Breast epithelium (tissue), 4 donors: ENCODE measurements at places on chromosomes 3 and 15. TPM values are rescaled to one million over a fixed set of nuclear protein-coding genes. Genes with fewer than 3 reads are reported as not detected.

- DNase-seq = no peak
- no peaks in the 10 kb centered on the region for H3K36me3 ChIP-seq
- H3K27me3 ChIP-seq = no peaks in the 10 kb centered on the region
- H3K27ac ChIP-seq = no peak overlapping the region
Observed at GRCh38 chr3:28188686-28189085, 52.7 kb upstream of the CMC1 start.

DNA sequence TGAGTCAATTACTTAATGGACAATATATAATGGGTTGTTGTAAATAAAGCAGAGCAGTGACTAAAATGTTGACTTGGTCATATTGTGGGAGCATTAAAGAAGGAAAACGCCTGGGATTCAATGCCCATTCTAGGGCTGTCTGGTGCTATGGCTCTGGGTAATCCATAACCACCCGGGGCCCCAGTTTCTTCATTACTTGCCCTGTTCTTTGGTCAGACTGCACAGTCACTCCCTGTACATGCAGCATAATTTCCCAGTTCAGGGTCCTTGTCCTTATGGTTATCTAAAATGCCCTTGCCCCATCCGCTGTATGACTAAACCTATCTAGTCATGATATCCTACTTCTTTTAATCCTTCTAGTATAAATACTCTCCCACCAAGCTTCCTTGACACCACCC is 27.5 kb upstream of the DENND4A start:
- no peak overlapping the region for H3K4me3 ChIP-seq
- H3K36me3 ChIP-seq = no peaks in the 10 kb centered on the region
- H3K27ac ChIP-seq = no peak overlapping the region
- H3K4me1 ChIP-seq = no peaks in the 10 kb centered on the region
- H3K27me3 ChIP-seq = no peaks in the 10 kb centered on the region

DNA sequence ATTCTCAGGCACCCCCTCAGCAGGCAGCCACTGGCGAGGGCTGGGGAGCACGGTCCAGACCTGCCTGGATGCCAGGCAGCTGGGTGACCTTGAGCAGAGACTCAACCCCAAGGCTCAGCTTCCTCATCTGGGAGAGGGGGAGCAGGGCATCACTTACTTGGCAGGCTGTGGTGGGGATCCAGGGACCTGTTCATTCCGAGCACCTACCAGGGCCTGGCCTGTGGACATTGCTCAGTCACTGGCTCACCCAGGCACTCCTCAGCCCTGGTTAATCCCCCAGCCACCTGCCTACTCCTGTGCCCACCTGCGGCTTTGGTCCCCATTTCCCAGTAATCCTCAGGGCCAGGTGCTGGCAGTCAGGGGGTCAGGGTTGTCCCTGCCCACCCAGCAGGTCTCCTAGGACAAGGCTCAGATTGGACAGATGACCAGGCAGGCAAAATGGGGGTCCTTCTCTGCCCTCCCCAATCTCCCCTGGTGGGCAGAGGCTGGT is 9.3 kb upstream of the RPL29 start:
- H3K27ac ChIP-seq = peak overlapping the region; percentile 70
- H3K27me3 ChIP-seq = no peaks in the 10 kb centered on the region
- H3K4me1 ChIP-seq = peaks cover 7% of the 10 kb centered on the region
- no peaks in the 10 kb centered on the region for H3K36me3 ChIP-seq
- no peak overlapping the region for H3K4me3 ChIP-seq

GRCh38 chr3:142888481-142889211 is at the start of gene PCOLCE2:
Gene PCOLCE2, minus strand, starts transcription at chr3:142889083. Its CDS starts 187 bp downstream, at chr3:142888896.
- peaks cover 7% of the 10 kb centered on the region for H3K4me1 ChIP-seq
- peak within 1 kb of the TSS; percentile 68 for H3K4me3 ChIP-seq
- no peaks in the 10 kb centered on the region for H3K36me3 ChIP-seq
- DNase-seq = no peak

DNA sequence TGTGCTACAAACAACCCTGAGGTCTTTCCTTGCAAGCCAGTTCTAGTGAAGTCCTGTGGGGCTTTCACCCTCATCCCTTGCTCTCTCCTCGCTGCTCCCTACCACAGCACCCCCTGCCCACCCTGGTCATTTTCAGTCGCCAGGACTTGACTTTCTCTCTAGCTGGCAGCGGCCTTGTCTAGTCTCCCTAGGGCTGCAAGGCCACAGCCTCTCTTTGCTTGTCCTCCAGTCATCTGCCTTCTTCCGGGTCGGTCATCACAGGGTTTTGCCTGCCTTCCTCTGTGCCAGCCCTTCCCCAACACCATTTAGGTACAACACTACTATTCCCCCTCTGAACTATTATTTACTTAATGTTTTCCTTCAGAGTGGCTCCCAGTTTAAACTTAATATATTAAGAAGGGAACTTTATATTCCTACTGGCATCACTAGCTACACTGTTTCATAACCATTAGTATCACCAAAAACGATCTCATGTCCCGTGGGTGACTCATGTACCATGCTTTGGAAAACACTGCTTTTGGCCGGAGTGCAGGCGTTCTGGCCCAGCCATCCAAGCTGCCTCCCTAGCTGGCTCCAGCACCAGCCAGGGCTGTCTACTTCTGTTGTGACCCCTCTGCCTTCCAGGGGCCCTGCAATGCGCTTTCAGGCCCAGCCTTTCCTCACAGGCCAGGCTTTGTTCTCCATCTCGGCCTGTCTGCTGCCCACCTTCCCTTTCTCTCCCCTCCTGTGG is 21.4 kb downstream of the FAH start:
- no peaks in the 10 kb centered on the region for H3K36me3 ChIP-seq
- H3K4me3 ChIP-seq = no peak overlapping the region
- H3K27me3 ChIP-seq = no peaks in the 10 kb centered on the region
- peak; percentile 76 for DNase-seq

DNA sequence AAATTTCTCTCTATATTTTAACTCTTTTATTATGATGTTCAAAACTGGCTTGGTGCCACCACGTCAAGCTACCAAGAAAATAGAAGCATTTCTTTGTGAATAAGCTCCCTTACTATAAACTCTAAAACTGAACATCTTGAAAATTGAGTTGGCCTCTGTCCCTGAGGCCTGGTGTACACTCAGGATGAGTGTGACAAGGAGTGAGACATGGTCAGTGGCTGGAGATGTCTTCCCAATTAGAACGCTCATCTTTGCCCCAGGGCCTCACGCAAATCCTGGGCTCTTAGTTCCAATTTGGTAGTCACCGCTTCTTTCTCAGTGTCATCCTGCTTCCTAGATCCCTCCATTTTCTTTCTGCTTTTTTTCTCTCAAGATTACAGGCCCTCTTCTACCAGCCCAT is 26.2 kb downstream of the SLC2A2 start:
- no peak for DNase-seq
- H3K36me3 ChIP-seq = no peaks in the 10 kb centered on the region

PDE8A gene
- total RNA-seq = 60.5 TPM

- no peaks in the 10 kb centered on the region for H3K4me1 ChIP-seq
- H3K27me3 ChIP-seq = no peaks in the 10 kb centered on the region
- no peak for DNase-seq
- H3K27ac ChIP-seq = peak overlapping the region; percentile 68
Observed at GRCh38 chr3:75332794-75333193, 331.3 kb upstream of the FRG2C start.
